A549 treated with RU486 at 1 μM for 4 hours (cell line): ENCODE measurements at places on chromosomes 3 and 15. TPM values are rescaled to one million over a fixed set of nuclear protein-coding genes. Genes with fewer than 3 reads are reported as not detected.

RAB6B gene
- 0.91 to 2.8 TPM (median 2.2 TPM) in 5 replicates for total RNA-seq

OR5H1 gene
- total RNA-seq: not detected in 5 replicates

GABRR3 gene
- total RNA-seq: not detected in 5 replicates

KLHL40 gene
- not detected in 5 replicates for total RNA-seq

ABCF3 gene
- 33.3 to 36.1 TPM (median 34.4 TPM) in 5 replicates for total RNA-seq

ZNF501 gene
- total RNA-seq: not detected in 5 replicates
